ENCODE measurements at places on chromosomes 3 and 15.
A peak's percentile ranks its signal among the peaks of the same experiment; 100 is the strongest.

GRCh38 chr3:32816439-32817256 is 1.1 kb upstream of the TRIM71 start:
- peak; percentile 44 for DNase-seq

- DNase-seq: peak; percentile 58
Measured at GRCh38 chr3:15271785-15272381, 60.5 kb downstream of the SH3BP5 start.

DNA sequence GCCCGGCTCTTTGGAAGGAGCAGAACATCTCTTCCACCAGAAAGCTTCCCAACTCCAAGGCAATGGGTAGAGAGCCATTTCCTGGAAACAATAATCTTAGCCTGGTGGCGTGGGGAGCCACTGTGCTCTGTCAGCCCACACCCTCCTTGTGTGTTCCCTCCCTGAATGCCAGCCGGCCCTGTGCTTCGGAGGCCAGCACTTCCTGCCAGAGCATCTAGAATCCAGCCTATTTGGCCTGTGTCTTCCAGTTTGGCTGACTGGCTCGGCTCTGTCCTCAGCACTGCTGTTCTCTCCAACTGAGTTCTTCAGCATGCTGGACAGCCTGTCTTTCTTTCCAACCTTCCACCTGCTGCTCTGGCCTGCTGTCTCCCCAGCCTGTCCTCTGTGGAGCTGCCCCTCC is 349.3 kb downstream of the MFSD1 start:
- DNase-seq: no peak

DNA sequence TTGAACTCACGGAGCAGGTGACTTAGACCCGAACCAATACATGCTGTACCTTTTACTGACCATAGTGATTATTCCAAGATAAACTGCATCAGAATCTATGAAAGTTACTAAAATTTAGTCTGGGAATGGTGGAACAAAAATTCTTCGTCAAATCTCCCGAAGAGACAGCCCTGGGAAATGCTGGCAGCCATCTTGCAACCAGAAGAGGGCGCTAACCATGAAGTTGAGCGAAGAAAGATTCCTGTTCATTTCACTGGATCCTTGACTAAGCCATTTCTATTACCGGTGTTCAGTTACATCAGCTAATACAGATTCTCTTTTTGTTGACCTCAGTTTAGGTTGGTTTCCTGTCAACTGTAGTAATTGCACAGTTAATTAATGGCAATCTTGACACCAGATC is 199.6 kb downstream of the SLC9A9 start:
- DNase-seq: no peak

- DNase-seq: no peak
Measured at GRCh38 chr3:188330138-188330537, 176.2 kb downstream of the LPP start.

GRCh38 chr3:114411811-114412803 is 118.3 kb downstream of the TIGIT start:
- no peak for DNase-seq

GRCh38 chr3:39124876-39125840 is 17.7 kb downstream of the TTC21A start:
- no peak for DNase-seq

DNA sequence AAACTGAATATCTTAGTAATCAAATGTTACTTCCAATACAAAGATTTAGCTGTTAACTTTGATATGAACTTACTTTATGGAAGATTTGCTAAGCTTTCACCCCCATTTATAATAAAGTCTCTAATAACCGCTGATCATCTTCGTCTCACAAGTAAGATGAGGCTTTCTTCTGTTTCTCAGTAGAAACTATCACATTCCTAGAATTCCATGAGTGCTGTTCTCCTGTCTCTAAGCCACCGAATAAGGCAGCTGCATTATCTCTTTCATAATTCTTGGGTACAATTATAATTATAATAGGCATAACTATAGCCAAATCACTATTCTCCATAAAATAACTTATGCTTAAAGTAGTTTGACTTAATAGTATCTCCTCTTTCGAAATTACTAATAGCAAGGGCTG is 18.3 kb upstream of the SETMAR start:
- DNase-seq: no peak

DNA sequence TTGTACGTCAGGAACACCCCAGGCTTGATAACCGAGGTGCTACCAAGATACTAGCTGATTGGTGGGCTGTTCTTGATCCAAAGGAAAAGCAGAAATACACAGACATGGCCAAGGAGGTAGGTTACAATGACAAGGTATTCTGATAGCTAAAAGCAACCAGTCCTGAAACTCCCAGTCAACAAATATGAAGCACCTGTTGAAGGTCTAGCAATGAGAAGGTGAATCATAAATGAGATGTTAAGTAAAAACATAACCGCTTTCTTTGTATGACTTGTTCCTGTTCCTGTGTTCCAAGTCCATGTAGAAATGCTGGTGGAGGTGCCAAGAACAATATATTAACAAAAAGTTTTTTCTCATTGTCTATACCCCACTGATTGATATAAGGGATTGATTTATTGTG is 194.0 kb downstream of the BBX start:
- no peak for DNase-seq

DNA sequence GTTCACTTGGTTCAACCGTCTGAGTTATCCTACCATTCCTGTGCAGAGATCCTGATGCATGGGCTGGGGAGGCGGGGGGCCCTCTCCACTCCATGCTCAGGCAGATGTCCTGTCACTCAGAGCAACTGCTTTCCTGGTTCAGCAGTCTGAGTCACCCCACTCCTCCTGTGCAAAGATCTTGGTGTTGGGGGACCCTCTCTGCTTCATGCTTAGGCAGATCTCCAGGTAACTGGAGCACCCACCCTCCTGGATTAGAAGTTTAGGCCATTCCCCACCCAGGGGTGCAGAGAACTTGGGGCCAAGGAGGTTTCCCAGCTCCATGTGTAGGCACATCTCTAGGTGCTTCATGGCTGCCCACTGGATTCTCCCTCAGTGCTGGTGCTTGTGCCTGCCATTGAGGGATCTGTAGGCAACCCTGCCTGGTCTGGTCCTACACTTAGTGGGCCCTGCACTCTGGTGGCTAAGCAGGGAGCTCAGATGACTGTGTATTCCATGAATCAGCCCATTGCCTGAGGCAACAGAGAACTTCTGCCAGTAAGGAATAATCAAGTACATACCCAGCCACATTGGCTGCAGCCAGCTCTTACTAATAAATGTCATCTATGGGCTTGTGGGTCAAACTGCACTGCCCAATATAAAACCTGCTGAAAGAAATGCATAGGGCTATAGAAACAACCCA is 465.4 kb upstream of the THBS1 start:
- DNase-seq: no peak

- no peak for DNase-seq
Measured at GRCh38 chr3:125141596-125142419, 70.7 kb downstream of the SLC12A8 start.

GRCh38 chr15:41161736-41162135 is 45.7 kb upstream of the INO80 start:
- DNase-seq: no peak

DNA sequence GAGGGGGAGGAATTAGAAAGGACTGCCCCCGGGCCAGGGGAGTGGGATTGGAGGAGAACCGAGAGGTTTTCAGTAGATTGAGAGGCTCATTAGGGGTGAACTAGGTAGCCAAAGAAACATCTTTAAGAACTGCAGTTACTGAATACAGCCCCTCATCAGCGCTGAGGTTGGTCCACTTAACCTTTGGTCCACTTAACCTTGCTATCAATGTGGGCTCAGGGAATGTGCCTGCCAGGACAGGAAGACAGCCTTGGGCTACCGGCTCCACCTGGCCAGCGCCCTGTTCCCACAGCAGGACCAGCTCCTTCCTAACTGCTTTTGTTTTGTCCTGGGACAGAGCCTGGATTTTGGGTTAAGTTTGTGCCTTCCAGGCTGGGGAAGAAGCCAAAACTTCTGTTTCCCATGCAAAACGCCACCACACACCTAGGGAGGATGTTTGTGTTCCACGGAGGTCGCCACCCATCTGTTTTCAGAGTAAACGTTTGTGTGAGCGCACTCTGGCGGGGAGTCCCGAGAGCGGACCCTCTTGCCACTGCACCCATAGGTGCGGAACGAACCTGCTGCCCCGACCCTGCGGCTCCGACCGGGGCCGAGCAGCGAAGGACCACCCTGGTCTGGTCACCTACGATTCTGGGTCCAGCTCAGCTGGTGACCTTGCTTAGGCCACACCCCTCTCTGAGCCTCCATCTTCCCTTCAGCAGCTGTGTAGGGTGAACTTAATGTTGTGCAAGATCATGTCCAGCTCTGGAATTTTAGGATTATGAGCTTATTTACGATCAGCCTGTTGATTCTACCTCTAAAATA is 107.4 kb downstream of the VGLL4 start:
- no peak for DNase-seq

DNA sequence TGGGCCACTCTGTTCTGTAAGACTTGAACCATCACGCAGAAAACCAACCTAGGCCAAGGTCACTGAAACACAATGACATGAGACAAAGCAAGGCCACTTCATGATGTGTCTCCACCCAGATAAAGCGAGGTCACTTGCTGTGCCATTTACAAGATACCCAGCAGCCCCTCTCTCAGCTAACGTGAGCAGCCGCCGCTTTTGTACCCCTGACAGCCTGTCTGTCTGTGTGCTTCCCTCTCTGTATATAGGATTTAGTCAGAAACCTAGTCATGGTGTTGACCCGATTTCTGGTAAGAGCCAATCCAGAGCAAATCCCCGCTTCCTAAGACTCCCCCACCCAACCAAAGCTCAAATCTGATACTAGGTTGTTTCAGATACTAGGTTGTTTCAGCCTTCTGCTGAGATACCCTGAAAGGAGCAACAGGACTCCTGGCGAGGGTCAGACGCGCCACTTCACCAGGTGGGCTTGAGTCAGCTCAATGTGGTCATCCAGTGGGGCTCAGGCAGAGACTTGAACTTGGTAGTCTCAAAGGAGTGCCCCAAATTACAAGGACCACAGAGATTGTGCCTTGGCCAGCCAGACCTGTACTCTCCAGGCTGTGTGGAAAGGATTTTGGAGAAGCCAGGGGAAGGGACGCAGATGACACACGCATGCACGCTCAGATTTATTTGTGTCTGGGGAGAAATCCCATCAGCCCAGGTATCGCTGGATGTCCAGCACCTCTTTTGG is 3.1 kb upstream of the ZXDC start:
- DNase-seq: no peak

- DNase-seq: peak; percentile 44
Measured at GRCh38 chr3:8239718-8240695, 261.6 kb upstream of the LMCD1 start.

DNA sequence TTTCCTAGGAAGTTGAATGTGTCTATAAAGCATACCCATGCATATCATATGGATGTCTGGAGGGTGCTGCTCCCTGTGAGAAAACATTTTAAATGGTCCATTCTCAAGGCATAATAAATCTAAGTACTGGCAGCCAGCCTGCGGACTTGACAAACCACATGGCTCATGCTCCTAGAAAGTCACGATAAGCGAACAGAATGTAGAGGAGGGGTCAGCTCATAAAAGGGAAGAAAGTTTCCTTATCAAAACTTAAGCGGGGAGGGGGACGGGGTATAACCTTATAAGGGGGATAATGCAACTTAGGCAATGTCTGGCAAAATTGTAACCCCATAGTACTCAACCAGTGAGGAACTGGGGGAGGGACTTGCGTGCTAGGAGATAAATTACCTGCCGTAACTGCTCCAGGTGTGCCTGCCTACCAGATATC is 159.8 kb upstream of the LMCD1 start:
- no peak for DNase-seq

DNA sequence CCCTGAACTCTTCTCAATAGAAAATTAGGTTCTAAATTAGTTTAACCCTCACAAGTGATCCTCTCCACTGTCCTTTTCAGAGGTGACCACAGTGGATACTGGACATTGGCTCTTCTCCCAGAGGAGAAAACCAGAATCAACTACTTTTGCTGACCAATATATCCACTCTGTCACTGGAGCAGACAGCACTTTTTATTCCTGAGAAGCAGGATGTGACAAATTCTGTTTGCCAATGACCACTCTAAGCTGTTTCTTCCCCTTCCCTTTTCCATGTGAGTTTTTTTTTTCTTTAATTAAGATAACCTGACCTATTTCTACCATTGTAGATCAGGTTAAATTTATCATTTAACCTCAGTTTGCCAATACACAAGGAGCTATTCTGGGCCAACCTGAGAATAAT is 79.7 kb upstream of the ZNF280D start:
- no peak for DNase-seq

DNA sequence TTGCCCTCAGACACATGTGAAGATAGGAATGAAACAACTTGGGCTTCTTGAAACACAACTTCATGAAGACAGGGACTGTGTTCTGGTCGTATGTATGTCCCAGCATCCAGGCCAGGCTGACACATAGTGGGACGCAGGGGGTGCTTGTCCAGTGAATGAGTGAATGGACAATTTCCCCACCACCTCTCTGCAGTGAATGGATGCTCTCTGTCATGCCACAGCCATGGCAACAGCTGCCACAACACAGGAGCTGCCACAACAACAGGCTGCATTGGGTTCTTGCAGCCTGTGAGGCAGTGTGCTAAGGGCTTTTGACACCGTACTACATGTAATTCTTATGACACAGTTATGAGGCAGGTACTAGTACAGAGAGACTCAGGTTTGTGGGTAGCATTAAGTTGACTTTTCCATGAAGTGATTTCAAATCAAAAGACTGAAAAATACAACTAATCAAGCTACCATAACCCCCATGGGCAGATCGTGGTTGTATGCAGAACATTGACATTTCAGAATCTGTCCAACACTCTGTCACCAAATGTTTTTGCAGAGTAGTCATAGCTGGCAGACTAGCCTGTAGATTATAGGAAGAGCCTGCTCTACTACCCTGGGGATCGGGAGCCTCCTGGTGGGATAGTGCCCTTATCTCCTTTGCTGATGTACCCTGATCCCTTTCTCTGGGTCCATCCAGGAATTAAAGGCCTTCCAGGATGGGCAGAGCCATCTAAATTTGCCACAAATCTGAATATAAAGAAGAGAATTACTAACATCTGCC is 40.8 kb downstream of the CLSTN2 start:
- no peak for DNase-seq

- no peak for DNase-seq
Measured at GRCh38 chr15:100829457-100829856, 50.2 kb upstream of the ALDH1A3 start.

DNA sequence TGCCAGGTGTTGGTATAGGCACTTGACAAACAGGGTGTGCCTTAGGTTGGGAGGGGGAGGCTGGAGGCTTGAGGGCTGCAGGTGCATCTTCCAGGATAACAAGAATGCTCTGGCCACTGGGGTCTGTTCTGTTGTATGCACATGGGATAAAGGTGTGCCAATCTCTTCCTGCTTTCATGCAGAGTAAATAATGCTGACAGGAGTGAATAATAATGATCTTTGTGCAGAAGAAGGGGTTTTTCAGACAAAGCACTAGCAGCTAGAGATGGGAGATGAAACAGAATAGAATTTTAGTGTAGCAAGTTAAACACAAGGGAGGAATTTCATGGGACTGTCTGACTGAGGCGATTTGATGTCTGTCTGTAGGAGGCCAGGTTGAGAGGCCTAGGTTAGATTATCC is 1.9 kb upstream of the ROPN1 start:
- DNase-seq: no peak

GRCh38 chr3:195727606-195728195 is 6.9 kb downstream of the MUC20 start:
- no peak for DNase-seq

Data from KG1 (cell line).